ENCODE measurements at places on chromosomes 2 and 18.

DNA sequence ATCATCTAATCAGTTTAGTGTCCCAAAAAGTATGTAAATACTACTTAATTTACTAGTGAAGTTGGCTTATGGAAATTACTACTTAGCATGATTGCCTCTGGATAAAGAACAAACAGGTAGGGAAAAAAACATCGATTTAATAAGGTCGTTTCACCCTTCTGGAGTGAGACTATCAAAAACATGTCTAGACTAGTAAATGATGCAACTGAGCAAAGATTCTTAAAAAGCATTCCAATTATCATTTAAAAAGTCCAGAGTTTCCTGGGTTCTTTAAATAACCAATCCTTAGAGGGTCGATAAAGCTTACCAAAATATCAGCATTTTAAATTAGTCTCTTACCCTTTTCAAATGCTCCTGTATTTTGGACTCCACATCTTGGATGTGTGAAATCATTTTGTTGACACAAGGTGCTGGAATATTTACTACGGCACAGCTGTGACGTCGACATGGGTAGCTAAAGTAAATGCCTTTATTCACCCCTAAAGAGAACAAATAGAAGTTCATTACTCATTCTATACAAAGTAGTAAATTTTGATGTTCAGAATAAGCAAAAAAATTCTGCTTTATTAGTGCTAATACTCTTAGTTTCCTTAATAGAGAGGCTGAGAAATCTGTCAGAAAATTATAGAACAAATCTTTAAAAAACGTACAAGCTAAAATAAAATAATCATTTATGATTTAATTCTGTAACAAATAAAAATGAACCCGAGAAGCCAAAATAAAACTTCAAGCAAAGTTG, 70.6 kb downstream of the CCDC178 start:
- no peak for DNase-seq

GRCh38 chr2:70926042-70926441, 9.7 kb upstream of the ATP6V1B1 start:
- no peak for DNase-seq

GRCh38 chr18:50232419-50232818, 33.9 kb downstream of the CFAP53 start:
- no peak for DNase-seq

DNA sequence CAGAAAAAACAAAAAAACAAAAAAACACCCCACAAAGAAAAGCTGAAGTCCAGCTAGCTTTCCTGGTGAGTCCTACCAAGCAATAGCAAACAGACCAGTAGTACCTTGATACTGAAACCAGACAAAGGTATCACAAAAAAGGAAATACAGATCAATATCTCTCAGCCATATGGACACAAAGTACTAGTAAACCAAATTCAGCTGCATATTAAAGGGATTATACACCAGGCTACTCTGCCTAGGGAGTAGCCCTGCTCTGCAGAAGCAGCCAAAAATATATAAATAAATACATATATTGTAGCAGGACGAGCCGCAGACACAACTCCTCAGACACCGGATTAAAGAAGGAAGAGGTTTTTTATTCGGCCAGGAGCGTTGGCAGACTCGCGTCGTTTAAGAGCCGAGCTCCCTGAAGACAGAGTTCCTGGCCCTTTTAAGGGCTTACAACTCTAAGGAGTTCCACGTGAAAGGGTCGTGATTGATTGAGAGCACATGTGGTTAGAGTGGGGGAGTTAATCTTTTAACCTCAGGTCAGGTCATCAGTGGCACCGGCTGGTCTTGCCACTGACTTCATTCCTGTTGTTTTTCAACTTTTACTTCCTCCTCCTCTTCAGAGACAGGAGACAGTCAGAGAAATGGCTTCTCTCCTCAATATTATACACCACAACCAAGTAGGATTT, 38.4 kb upstream of the DTNB start:
- no peak for DNase-seq

DNA sequence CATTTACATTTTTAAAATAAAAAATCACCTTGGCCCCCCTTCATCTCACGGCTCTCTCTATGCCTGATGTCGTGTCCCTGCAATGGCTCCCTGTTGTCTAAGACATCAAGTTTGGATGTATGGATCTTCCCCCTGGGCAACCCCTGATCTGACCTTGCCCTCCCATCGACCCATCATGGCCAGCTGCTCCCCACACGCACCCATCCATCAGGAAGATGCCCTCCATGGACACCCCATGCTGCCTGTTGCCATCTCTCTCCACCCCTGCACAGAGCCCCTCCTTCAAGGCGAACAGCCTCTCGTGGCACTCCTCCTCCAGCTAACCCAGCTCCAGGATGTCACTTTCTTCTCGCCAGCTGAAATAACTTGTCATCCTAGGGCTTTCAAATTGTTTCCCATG, 59.5 kb downstream of the DPYSL5 start:
- no peak for DNase-seq

- peak; percentile 76 for DNase-seq
These were observed 2.3 kb downstream of the MYO1B start for GRCh38 chr2:191247381-191248057.

- no peak for DNase-seq
These were observed 117.6 kb downstream of the SMAD7 start for GRCh38 chr18:48832938-48833700.

Measured in BJ (cell line).